ENCODE measurements at places on chromosomes 16 and 17.

DNA sequence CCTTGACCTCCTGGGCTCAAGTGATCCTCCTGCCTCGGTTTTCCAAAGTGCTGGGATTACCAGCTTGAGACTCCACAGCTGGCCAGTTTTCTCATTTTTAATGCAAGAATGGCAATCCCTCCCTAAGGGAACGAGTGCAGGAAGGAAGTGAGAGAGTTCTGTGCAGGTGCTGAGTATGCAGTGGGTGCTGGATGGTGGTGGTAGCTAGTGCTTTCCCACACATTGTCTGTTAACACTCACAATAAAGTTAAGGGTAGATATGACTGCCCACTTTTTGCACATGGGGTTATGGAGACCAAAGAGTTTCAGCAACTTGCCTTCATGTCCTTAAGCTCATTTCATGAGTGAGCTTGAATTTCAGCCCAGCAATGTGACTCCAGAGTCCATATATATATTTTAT, 18.5 kb downstream of the RGS9 start:
- DNase-seq, result no peak

- no peak for DNase-seq
These were observed 85.9 kb upstream of the SMURF2 start for GRCh38 chr17:64747938-64748540.

- DNase-seq, result no peak
These were observed 114.5 kb downstream of the CLEC16A start for GRCh38 chr16:11058832-11059231.

GRCh38 chr17:83065660-83066542, 13.5 kb upstream of the METRNL start:
- no peak for DNase-seq

DNA sequence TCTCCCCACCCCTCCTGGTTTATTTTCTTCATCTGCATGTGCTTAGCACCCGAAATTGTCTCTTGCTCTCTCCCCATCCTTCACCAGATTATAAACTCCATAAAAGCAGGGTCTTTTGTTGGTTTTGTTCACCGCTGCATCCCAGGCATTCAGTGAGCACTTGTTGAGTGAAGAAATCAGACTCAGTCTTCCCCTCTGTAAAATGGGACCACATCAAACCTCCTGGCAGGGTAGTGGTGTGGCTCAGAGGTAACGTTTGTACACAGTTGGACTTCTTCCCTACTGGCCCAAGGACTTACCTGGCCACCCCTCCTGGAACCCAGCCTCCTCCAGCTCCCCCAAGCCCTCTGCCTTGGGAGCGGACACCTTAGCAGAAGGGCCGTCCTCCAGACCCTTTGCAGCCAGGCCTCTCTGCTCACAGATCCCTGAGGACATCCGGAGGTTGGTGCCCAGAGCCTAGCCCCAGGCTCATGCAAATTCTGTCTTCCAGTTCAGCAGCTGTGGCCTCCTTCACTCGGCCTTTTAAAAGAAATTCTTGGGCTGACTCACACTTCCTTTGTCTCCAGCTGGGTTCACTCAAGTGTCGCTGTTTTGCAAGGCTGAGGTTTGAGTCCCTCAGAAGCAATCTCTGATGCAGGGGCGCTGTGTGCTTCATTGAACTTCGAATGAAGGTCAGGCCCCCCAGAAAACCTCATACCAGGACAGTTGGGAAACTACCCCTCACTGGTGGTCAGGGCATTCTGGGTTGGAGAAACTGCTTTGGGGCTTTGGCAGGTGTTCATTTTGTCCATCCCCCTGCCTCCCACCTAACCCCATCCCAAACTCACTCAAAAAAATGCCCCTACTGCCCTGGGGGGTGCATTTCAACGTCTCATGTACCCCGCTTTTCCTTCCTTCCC, 16.8 kb upstream of the RMI2 start:
- peak; percentile 65 for DNase-seq

GRCh38 chr17:78883533-78884131, 19.4 kb downstream of the CEP295NL start:
- DNase-seq, result peak; percentile 75

DNA sequence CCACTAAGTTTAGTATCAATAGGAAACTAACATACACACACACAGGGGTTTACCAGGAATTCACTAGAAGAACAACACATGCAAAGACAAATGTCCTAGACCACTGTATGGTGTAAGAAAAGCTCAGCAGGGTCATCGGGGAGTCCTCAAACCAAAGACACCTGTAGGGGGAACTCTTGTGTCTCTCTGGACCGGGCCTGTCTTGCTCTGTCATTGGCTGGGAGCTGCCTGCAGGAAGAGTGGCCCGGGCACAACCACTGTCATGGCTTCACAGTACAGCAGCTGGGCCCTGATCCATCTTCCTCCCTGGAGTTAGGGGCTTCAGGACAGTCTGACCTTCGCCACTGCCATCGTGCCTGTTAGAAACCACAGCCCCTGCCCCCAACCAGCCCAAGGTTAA, 263.6 kb upstream of the DYNLRB2 start:
- DNase-seq, result no peak

DNA sequence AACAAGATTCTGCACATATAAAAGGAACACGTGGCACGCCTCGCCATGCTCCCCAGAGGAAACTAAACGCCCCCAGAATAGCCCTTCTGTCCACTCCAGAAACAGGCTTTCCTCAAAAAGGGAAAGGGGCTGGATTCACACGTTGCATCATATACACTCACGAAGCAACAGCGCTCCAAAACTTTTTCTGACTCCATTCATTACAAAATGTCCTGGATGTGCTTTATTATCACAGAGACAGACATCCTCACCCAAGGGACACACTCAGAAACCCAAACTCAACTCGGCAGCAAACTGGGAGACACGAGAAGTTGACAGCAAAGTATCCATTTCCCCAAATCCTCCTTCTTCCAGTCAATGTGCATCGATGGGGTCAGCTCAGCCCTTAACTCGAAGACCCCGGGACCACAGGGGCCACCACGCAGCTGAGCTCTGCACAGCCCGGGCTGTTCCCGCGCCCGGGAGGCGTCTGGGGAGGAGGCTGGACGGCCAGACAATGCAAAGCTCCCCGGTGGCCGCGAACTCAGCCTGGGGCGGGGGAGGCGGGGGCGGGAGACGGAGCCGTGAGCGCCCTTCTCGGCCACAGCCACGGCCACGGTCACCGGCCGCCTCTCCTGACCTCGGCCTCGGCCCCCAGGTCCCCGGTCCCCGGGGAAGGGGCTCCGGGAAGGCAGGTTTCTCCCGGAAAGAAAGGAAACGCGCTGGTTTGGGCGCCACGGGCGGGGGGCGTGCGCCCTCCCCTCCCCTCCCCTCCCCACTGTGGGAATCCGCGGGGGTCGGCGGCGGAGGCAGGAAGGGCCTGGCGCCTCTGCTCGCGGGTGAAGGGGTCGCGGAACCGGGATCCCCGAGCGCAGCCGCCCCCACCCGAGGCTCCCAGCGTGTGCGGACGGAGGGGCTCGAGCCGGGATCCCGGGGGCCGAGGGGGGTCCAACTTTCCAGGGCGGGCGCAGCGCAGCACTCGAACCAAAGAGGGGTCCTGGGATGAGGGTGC, 1.2 kb downstream of the NXN start:
- no peak for DNase-seq

GRCh38 chr17:1620486-1620885, 8.1 kb downstream of the SLC43A2 start:
- DNase-seq, result no peak

GRCh38 chr16:70576431-70577255, 53.0 kb downstream of the SF3B3 start:
- no peak for DNase-seq

DNA sequence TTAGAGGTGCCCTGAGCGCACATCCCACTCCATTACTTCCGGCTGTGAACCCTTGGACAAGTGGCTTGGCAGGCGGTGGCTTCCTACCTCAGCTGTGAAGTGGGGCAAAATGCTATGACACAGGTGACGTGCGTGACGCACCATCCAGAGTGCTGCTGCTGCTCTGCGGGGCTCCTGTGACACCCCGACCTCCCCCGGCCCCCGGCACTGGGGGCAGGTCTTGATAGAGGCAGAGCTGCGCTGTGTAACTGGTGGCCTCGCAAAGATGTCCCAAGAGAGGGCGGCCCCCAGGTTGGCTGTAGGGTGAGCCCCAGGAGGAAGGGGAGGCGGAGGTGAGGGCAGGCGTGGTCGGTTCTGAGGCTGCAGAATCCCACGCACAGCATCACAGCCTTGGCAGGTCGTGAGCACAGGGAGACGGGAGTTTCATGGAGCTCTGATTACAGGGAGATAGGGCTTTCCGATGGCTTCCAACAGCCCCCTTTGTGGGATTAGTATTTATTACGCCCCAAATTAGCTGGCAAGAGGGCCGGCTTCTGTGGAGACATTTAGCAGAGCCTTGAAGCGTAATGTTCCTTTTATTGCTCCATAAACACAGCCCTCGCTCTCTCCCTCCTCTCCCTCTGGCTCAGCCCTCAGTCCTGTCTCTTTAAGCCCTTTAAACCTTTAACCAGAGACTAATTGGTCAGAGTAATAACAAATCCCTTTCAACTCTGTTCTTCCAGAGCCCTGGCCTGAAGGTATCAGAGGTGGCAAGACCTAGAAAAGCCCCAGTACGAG, 328.1 kb downstream of the C16orf95 start:
- DNase-seq, result no peak

- DNase-seq, result no peak
These were observed 23.7 kb downstream of the IST1 start for GRCh38 chr16:71919035-71919434.

GRCh38 chr17:58621174-58621573, 70.7 kb downstream of the TEX14 start:
- no peak for DNase-seq

DNA sequence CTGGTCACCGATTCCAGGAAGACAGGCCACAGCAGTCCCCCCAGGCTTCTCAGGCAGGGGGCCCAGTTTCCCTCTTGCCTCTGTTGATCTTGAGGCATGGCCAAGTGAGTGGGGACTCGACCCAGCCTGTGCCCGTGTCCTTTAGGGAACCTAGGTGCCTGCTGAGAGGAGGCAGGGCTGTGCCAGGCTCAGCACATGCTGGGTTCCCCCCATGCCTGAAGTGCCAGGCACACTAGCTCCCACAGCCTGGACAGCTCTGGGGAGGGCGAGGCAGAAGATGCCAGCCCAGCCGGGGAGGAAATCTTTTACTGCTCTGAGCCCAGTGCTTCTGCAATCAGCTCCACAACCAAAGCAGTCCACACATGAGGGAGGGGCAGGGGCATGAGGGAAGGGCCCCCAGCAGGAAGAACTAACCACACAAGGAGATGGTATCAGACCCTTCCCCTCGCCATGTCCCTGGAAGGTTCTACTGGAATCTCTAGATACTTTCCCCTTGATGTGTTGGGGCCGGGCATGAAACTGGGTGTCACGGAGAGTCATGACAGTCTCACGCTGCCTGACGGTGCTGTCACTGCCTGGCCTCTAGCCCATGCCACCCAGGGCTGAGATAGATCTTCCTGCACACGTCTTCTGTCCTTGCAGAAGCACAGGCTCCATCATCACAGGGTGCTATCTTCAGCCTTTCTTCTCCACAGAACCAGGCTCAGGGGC, 25.5 kb downstream of the MYO18A start:
- DNase-seq, result no peak

DNA sequence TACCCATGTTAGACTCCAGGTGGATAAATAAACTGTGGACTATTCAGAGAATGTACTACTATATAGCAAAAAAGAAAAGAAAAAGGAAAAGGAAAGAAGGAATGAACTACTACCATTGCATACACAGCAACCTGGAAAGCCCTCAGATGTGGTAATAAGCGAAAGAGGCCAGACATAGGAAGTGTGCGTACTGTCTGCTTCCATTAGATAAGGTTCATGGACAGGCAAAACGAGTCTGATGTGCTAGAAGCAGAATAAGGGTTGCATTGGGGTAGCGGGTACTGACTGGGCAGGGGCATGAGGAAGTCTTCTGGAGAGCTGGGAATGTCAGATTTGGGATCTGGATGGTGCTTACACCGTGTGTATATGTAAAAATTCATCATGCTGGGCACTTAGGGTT, 21.8 kb downstream of the CLEC16A start:
- DNase-seq, result no peak

GRCh38 chr16:65782611-65783600, 583.6 kb upstream of the CDH5 start:
- peak; percentile 56 for DNase-seq

DNA sequence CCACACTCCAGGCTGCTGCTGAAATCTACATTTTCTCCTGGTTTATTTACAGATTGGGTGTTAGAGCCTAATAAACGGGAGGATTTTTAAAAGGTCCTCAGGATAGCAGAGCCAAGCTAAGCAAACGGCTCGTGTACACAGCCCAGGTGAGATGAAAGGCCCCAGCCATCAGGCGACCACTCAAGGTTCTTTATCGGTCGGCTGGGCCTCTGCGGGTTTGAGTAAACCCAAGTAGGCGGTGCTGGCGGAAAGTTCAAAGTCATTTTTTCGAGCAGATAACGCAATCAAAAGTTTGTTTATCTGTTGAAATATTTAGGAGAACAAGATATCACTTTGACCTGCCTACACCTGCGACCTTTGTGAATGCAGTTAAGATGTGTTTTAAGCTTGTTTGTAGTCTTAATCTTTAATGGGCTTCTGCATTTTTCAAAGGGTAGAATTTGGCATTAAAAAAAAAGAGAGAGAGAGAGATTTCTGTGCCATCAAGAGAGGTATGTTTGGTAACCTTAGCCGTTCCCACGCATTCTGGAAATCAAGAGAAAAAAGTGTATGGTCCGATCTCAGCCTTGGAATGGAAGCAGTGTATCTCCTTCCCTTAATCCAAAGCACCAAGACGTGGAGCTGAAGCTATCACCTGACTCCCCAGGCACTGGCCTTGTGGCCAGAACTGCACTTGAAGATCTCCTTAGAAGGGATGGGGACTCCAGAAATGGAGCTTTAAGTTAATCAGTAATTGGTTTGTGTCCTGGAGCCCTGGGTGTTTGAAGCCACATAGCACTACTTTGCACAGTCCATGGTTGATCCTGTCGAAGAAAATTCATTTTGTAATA, 301.7 kb upstream of the IRX5 start:
- DNase-seq, result no peak

DNA sequence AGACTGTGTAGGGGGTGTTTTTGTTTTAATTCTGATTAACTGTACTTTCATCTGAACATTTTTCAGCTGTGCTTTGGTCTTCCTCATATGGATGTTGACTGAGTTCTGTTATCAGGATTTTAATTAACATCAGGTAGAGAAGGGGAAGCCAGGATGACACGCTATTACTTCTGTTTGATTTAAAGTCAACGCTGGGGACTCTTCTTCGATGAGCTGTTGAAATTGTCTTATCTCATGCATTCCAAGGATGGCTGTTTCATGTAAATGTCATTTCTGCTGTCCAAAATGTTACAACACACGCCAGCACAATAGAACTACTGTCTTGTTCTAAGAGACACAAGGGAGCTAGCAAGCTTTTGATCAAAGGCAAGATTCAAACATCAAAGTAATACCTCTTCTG, 263.3 kb upstream of the CDH5 start:
- no peak for DNase-seq

DNA sequence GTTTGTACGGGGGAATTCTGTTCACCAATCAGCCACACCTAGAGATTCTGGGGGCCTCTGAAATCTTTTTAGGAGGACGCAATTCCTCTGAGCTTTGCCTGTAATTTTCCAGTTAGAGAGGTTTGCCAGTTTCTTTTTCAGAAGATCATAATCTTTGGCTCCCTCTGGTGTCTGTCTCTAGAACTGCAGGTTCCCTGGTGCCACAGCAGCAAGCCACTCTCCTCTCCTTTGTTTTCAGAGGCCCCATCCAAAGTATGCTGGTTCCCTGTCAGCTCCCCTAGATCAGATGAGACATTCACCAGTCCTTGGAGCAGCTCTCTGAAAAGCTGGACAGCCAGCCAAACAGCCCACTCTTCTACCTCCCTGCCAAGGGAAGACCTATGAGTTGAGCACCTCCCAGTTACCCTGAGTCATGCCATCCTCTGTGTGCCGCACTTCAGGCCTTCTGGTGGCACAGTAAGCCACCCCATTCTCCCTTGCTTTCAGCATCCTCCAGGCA, 36.1 kb downstream of the RNF112 start:
- peak; percentile 19 for DNase-seq

Measured in AG04449 (cell line).